SJSA1 (cell line): ENCODE measurements at places on chromosomes 16 and 17. TPM values are rescaled to one million over a fixed set of nuclear protein-coding genes. Genes with fewer than 3 reads are reported as not detected.

ITGAD gene
- not detected in 2 replicates for total RNA-seq

DNA sequence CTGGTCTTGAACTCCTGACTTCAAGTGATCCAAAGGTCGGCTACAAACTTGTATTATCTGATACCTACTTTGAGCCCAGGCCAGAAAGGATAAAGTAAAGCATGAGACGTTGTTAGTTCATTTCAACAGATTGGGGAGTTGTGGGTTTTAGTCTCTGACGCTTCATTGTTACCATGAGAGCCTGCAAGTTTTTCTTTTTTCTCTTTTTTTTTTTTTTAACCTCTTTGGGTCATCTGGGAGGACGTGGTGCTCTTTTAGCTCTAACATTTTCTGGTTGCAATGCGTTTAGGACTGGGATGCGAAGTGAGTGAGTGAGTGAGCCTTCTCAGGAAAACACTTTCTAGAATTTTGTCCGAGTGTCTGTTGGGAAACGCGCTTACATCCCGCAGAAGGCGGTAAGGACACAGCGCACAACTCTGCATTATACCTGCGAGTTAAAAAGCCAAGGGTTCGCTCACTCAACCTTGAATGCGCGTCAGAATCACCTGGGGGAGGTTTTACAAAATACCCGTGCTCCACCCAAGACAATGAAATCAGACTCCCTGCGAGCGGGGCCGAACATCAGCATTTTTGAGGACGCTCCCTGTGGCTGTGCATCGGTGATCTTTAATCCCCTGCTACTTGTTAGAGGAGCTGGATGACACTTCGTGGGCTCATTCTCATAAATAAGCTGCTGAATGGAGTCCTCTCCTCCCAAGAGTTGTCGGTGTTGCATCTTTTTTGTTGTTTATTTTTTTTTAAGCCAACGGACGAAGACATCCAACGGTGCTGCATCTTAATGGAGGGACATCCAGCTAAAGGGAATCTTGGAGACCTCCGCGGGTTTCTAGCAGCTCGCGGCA is 629 bp upstream of the RNF135 start:
- H3K27me3 ChIP-seq, result no peaks in the 10 kb centered on the region
- peak overlapping the region; percentile 92 for H3K27ac ChIP-seq
- H3K4me3 ChIP-seq, result peak overlapping the region; percentile 83
- peaks cover 25% of the 10 kb centered on the region for H3K36me3 ChIP-seq
- no peak for DNase-seq

TSPAN10 gene
- 0.47 TPM in 1 of 2 replicates, not detected in the other for total RNA-seq

DNA sequence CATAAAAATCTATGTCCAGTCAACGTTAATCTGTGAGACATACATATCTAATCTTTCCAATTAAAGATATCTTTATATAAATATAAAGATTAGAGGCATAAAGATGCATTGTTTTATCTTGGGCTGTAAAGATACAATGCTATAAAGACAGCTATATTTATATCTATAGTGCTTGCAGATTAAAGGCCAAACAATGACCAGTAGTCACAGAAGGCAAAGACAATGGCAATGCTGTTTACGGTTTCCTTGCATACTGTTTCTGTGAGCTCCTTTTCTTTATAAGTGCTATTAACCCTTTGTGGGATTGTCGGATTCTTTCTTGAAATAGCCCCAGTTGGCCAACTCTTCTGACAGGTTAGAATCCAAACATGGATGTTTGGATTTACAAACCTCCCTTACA is 85.5 kb upstream of the SALL1 start:
- no peak overlapping the region for H3K27ac ChIP-seq
- H3K4me3 ChIP-seq, result no peak overlapping the region
- DNase-seq, result no peak
- no peaks in the 10 kb centered on the region for H3K36me3 ChIP-seq

DNA sequence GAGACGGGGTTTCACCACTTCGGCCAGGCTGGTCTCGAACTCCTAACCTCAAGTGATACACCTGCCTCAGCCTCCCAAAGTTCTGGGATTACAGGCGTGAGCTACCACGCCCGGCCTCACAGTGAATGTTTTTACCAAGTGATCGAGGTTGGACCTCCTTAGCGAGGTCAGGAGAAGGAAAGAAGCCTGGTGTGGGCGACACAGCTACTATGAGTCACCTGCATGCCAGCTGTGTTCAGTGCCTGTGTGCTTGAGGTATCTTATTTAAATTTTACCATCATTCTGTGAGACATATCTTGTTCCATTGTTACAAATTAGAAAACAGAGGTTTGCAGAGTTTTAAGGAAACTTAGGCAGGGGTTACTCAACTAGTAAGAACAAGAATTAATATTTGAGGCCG is 174.8 kb upstream of the DYNLRB2 start:
- no peak for DNase-seq
- no peaks in the 10 kb centered on the region for H3K27me3 ChIP-seq
- no peak overlapping the region for H3K27ac ChIP-seq
- no peaks in the 10 kb centered on the region for H3K36me3 ChIP-seq
- peaks cover 7% of the 10 kb centered on the region for H3K4me1 ChIP-seq

DNA sequence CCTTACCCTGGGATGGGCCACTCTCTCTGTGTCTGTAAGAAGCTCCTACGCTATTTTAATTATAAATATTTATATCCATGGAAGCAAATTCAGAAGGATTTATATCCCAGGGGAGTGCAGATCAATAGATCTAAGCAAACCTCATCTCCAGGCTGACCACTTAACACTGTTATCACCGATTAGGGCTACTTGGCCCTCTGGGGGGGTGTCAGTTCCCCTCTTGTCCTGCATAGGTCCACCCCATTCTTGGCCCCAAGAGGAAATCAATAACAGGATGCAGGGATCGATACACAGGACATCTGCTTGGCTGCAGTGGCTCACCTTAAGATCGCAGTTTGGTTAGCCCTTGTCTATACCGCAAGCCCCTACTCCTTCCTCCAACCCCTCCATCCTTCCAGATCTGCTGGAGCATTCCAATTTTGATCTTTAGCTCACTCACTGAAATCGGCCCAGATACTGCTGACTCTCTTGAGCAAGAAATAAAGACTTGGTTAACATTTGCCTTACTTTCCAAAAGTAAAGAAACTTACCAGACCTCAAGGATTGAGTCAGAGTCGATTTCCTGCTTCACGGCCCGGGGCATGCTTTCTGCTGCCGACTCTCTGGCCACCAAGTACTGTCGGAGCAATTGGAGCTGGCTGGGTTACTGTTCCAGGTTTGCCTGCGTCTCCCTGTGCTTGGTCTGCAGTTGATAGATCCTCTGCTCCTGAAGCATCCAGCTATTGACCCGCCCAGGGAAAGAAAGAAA is 112.3 kb upstream of the PMFBP1 start:
- no peak overlapping the region for H3K4me3 ChIP-seq
- H3K36me3 ChIP-seq, result no peaks in the 10 kb centered on the region
- DNase-seq, result no peak
- no peaks in the 10 kb centered on the region for H3K27me3 ChIP-seq

CRYBA1 gene
- total RNA-seq, result not detected in 2 replicates

GRCh38 chr17:80198144-80198661 is 21.9 kb downstream of the SGSH start:
- H3K4me3 ChIP-seq, result no peak overlapping the region
- no peaks in the 10 kb centered on the region for H3K4me1 ChIP-seq
- no peak for DNase-seq
- H3K27me3 ChIP-seq, result no peaks in the 10 kb centered on the region
- no peaks in the 10 kb centered on the region for H3K36me3 ChIP-seq

ITGAX gene
- 0.09 TPM in 1 of 2 replicates, not detected in the other for total RNA-seq

DNA sequence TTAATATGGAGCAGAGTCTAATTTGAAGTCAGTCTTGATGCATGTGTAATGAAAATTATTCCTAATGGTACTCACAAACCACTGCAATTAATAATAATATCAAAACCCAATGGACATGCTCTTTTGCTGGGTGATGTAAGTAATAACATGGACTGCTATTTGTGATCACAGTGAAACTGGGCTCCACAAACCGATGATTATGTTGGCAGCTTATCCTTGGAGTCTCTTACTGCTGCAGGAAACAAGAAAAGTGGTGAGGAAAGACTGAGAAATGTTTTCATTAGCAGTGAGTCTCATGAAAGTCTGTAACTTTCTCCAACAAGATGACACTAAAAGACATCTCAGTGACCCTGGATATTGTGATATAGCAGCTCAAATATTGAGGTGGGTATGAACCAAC is 45.2 kb downstream of the TMEM100 start:
- H3K27ac ChIP-seq, result no peak overlapping the region
- no peaks in the 10 kb centered on the region for H3K36me3 ChIP-seq
- H3K27me3 ChIP-seq, result no peaks in the 10 kb centered on the region; the same call in none of the 2 replicates
- no peak overlapping the region for H3K4me3 ChIP-seq
- no peaks in the 10 kb centered on the region for H3K4me1 ChIP-seq
- DNase-seq, result no peak

- no peak overlapping the region for H3K4me3 ChIP-seq
- peaks cover 7% of the 10 kb centered on the region for H3K4me1 ChIP-seq
- H3K27ac ChIP-seq, result no peak overlapping the region
- H3K27me3 ChIP-seq, result no peaks in the 10 kb centered on the region
- no peaks in the 10 kb centered on the region for H3K36me3 ChIP-seq
Observed at GRCh38 chr16:10554569-10554968, 25.8 kb downstream of the EMP2 start.

TVP23B gene
- total RNA-seq, result 105 and 144 TPM in 2 replicates

DNA sequence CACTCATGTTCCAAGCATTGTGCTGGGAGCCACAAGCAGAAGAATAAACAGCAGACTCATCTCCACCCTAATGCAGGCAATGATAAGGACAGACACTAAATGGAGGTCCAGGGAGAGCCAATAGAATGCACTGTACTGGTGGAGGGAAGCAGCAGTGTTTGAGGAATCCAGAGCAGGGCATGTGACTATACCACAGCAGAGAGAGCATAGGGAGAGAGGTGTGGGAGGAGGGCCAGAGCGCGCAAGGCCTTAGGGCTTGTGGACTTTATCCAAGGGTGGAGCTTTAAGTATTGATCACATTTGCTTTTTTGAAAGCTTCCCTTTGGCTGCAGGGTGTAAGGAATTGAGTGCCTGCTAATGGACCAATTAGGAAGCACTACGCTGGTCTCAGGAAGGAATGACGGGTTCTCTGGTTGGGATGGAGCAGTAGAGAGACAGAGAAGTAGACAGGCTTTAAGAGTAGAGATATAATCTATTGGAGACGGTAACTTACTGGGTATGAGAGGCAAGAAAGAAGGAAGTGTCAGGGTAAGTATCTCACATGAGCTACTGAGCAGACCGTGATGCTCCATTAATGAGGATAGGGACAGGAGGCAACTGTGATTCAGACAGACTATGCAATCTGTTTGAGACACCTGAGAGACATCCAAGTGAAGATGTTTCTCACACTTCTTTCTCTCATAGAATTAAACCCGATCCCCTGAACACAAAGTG is 82.2 kb downstream of the MYO1D start:
- no peaks in the 10 kb centered on the region for H3K36me3 ChIP-seq
- H3K27me3 ChIP-seq, result no peaks in the 10 kb centered on the region; the same call in 1 of the 2 replicates
- no peak overlapping the region for H3K27ac ChIP-seq

DNA sequence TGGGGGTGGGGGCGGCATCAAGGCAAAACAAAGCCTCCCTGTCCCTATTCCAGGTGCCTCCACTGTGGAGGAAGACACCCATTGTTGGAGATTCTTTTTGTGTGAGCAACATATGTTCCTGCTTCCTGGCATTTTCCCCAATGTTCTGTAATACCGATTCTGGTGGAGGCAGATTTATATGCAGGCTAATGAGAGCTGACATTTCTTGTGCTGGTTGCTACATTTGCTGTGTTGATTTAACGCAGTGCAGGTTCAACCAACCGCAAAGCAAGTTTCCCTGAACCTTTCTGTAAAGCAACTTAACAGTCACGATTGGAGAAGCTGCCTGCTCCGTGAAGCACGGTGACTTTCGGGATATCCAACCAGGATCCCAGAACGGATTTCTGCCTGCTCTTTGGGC is 260.5 kb downstream of the CBLN1 start:
- H3K36me3 ChIP-seq, result no peaks in the 10 kb centered on the region
- H3K27me3 ChIP-seq, result peaks cover 10% of the 10 kb centered on the region
- no peak for DNase-seq

CARD14 gene
- not detected in 2 replicates for total RNA-seq

DNA sequence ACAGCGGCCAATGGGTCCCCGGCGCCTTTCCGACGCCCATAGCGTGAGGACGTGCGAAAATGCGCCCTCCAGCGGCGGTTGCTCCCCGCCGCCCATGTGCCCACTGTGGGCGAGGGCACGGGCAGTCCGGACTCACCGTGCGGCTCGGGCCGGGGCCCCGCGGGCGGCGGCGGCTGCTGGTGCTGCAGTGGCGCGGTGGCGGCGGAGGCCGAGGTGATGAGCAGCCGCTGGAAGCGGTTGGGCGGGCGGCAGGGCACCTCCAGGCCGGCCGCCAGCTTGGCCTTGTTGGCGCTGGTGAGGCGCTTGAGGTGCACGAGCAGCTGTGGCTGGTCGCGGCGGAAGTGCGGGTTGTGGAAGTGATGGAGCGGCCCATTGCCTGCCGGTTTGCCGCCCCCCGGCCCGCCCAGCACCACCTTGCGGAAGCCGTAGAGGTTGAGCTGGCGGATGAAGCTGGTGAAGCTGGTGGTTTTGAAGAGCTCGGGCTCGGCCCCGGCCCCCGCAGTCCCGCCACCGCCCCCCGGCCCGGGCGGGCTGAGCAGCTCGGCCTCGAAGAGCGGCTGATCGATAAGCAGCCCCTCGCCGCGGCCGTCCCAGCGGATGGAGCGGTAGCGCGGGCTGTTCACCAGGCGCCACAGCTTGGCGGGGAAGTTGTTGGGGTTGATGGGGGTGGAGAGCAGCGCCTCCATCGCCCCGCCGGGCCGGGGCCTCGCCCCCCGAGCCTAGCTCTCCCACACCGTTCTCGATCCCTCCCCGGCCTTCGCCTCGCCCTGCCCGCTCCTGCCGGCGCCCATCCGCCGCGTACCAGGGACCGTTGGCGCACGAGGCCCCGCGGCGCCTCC is at the start of gene HSF5:
TSS of gene HSF5 (minus strand) at position 820 of the 839 bp plus-strand sequence. CDS start at position 686, 134 bp downstream.
- no peaks in the 10 kb centered on the region for H3K4me1 ChIP-seq
- H3K4me3 ChIP-seq, result no peak within 1 kb of the TSS
- DNase-seq, result no peak
- H3K27ac ChIP-seq, result no peak within 1 kb of the TSS

SMIM36 gene
- total RNA-seq, result not detected in 2 replicates
